ENCODE measurements at places on chromosomes 1 and 21.

DNA sequence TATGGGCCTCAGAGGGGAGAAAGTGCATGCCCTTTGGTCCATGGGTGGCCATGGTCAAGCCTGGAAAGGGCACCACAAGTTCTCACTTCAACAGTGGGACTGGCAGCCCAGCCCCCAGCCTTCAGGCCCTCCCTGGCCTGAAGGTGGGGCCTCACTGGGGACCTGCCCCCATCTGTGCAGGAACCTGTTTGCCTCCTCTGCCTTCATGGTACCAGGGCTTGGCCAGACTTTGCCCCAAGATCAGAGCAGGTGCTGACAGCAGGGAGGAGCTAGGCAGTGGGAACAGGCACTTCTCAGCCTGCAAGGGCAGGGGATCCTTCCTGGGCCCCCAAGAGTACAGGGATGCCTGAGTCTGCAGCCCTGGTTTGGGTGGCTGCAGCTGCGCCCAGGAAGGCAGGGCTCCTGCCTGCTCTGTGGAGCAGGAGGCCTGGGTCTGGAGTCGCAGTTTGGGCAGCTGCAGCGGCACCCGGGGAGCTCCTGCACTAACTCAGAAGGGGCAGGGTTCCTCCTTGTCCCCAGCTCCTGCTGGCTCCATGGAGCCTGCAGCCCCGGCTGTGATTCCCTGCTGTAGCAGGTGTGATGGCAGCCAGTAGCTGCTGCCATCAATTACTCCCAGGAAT is 460.1 kb upstream of the NCAM2 start:
- no peak for DNase-seq

GRCh38 chr1:72286401-72286800 is 4.1 kb upstream of the NEGR1 start:
- DNase-seq: no peak

GRCh38 chr1:53807916-53808315 is 30.2 kb downstream of the NDC1 start:
- DNase-seq: no peak

GRCh38 chr1:172496678-172497077 is 36.3 kb upstream of the SUCO start:
- DNase-seq: no peak

DNA sequence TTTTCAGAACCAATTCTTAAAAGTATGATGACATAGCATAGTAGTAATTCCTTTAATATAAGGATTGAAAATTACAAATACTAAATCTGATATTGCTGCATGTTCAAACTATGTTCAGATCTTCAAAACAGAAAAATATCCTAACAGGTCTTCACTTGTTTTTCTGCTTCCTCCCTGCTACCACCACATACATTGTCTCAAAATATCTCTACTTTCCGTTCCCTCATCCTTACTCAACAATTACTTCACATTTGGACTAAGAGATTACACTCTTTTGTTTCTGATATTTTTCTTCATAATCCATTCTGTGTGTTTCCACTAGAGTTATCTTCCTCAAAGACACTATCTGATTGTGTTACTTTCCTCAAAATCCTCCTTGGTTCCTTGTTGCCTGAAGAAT is 125.1 kb downstream of the NEK7 start:
- no peak for DNase-seq

DNA sequence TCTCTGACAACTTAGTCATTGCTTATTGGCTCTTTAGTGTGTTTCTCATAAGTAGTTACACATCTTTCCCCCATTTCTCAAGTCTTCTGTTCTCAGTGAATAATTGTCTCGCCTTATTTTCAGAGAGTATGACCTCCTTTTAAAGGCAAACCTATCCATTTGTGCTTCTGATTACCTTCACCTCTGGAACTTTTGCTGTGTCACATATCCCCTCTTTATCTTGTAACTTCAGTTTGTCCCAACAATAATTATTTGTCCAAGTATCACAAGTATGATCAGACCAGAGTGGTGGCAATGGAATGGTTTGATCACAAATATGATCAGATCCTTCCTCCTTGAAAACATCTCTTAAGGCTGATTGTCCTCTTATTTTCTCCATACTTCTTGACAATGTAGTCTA is 5.3 kb upstream of the MRPS21 start:
- DNase-seq: no peak

DNA sequence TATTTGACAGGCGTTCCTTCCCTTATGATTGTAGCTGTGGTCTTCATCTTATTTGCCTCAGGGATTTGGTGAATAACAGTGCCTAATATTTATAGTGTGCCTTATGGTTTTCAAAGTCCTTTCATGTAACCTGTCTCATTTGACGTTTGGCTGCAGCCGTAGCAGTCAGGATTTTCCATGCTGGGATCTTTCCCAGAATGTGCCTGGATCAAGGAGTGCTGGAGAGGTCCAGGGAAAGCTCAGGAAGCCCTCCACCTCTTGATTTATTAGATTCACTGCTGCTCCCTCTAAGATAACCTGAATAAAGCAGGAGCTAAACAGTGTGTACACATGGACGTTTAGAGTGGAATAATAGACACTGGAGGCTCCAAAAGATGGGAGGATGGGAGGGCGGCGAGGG is 5.2 kb downstream of the C1orf21 start:
- no peak for DNase-seq

Data from HAP-1 (cell line).